ENCODE measurements at places on chromosomes 7 and 10.

DNA sequence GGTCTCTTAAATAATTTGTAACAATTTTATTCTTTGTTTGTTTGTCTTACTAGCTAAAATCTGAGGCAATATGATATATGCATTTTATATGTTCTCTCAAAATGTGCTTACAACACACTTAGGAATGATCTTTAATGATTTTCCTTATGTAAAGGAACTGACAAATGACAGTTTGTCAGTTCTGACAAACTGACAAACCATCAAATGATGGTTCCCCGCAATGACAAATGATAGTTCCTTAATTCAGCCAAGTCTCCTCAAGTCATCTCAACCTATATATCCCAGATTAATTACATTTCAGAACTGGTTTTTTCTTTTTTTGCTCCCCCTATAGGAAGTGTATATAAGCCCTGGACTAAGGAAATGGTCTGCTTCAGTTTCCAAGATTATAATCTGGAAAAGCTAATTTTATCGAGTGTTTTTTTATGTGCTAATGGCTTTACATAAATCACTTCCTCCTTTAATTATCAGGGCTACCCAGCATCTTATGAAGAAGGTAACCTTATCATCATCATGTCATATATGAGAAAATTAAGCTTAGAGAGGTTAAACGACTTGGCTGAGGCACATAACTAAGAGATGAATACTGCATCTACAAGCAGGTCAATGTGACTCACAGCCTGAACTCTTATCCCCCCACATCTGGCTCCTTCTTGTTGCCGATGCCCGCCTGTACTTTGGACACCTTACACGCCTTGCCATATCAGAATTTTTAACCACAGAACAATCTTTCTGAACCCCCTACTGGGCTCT is 75.1 kb downstream of the RELN start:
- no peak for DNase-seq

- DNase-seq = no peak
These were observed 60.5 kb downstream of the PWWP2B start for GRCh38 chr10:132457328-132458070.

DNA sequence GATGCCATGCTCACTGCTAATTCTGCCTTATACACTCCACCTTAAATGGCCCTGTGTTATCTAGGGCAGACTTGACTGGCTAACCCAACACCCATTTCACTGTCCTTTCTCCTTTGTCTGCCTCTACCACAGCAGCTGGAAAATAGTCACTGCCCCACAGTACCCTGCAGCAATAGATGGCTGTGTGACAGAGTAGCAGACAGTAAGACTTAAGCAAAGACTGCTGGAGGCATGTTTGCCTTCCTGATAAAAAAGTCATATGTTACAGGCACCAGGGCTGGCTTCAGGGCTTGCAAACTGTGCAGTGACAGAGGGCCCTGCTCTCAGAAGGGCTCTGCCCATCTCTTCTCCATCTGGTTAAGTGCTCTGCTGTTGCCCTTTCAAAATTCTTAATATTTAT is 332.6 kb upstream of the GHITM start:
- DNase-seq = no peak

DNA sequence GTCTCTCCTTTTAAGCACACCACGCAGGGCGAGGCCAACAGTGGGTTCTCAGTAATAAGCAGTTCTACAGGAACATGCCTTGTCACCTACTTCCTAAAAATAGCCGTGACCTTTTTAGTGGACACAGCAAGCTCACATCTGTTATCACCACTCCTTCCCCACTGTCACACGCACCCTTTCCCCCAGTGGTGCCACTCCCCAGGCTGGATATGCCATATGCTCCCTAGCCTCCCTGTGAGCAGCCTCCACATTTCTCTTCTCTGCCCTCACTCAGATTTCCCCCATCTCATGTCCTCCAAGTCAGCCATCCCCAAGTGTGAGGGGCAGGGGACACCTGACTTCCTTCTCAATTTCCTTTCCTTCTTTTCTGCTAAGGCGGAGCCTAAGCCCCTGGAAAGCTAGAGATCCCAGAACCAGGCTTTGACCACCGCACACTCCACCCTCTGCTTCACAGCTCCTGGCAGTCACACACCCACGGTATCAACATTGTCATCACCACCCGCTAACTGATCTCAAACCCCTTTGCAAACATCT is 3.7 kb downstream of the ANXA11 start:
- DNase-seq = no peak

- no peak for DNase-seq
These were observed 4.3 kb upstream of the ZNF503 start for GRCh38 chr10:75405598-75406461.
